ENCODE measurements at places on chromosomes 6 and 20.

DNA sequence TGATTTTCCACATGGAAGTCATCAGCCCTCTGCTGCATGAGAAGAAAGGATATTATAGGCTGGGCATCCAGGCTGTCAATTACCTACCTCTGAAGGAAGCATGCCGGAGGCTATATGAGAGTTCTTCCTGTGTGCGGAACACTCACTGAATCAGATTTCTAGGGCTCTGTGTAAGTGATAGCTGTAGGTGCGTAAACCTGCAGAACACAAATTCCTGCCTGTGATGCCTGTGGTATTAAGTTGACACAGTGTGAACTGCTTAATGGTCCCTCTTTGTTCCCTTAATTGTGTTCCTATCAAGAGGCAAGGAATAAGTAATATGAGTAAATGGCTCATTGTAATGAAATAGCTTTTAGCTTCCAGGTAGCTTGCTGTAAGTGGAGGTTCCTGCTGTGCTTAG is 103.3 kb downstream of the ANKS1A start:
- DNase-seq: no peak

- DNase-seq: no peak
These were observed 379.9 kb upstream of the IRAK1BP1 start for GRCh38 chr6:78487401-78487800.

GRCh38 chr6:11654876-11655275 is 117.3 kb downstream of the TMEM170B start:
- DNase-seq: peak; percentile 67

DNA sequence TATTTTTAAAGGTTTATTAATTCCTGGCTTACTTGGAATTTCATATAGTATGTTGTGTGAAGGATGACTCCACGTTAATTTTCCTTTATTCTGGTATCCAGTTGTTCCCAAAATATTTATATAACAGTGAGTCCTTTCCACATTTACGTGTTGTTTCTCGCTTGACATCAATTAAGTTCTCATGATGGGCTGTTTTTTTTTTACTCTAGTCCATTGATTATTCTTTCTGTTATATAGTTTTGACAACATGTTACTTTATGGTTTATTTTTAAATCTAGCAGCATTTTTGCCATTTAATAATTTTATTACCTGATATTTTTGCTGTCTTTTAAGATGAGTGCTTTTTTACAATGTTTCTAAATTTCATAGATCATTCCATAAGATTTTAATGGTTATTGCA is 6.7 kb downstream of the TRIM40 start:
- DNase-seq: no peak

DNA sequence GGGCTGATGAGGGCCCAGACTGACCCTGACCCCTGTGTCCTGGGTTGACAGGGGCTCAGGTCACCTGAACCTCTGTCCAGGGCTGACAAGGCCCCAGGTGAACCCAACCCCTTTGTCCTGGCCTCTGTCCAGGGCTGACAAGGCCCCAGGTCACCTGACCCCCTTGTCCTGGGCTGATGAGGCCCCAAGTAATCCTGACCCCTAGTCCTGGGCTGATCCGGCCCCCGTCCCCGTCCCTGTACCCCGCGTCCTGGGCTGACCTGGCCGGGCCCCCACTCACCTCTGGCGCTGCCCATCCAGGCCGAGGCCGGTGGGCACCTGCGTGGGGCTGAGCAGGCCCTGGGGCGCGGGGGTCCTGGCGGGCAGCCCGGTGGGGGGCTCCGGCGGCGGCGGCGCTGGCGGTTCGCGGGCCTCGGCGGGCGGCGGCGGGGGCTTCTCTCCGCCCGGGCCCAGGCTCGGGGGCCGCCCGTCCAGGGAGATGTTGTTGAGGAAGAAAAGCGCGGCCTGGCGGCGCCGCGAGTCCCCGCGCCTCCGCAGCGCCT is 379 bp downstream of the CABLES2 start:
- peak; percentile 10 for DNase-seq

GRCh38 chr20:18754030-18754652 is 59.4 kb upstream of the SCP2D1 start:
- no peak for DNase-seq

- DNase-seq: no peak
These were observed 1.5 kb downstream of the TAGAP start for GRCh38 chr6:159043251-159043650.

GRCh38 chr6:89963391-89963790 is 69.1 kb downstream of the GJA10 start:
- no peak for DNase-seq

DNA sequence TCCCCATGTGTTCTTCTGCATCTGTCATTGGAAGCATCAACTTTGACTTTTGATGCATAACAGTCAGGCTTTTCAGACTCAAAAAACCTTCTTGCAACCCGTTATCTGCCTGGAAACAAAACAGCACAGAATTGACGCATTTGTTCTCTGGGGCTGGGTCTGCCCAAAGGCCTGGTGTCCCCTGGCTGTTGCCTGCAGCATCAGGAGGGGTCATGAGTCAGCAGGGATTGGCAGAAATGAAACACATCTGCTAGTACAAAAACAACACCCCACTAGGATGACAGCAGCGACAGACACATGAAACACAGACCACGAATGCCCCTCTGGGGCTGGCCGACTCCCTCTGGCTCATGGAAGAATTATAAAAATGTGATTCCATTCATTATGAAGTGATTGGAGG is 157.6 kb upstream of the INSM1 start:
- no peak for DNase-seq

DNA sequence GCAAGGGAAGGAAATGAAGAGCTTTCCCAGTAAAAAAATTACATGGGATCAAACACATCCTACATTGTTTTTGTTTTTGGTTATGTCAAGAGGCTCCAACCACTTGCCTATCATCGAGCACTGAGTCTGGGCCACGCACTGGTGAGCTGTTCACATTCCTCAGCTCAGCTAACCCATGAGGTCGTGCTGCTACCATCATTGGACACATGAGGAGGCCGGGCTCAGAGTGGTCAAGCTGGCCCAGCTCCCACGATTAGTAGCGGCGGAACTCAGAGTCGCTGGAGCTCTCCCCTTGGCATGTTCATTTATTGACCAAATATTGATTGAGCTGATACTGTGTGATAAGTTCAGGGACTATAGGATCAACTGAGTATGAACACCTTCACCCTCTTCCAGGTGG is 164.9 kb downstream of the CDH26 start:
- no peak for DNase-seq

GRCh38 chr20:36268440-36269342 is 32.4 kb downstream of the AAR2 start:
- DNase-seq: peak; percentile 10

DNA sequence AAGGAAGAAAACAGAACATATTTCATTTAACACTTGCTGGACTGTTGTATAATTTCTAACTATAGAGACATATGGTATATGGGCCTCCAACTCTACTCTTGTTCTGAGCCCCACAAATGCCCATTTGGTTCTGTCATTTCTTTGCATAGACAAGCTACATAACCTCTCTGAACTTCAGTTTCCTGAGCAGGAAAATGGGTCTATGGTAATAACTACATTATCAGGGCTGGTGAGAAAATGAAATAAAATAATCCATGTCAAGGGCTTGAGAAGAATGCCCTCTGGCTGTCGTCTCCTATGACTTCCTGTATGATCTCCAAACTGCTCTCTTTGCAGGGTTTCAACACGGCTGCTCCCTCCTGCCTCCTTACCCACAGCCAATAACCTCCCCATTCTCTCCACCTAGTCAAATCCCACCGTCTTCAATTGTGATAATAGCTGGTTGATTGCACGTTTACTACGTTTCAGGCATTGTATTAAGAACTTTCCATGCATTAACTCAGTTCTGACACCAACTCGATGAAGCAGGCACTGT is 12.0 kb downstream of the ZCCHC3 start:
- DNase-seq: peak; percentile 72

DNA sequence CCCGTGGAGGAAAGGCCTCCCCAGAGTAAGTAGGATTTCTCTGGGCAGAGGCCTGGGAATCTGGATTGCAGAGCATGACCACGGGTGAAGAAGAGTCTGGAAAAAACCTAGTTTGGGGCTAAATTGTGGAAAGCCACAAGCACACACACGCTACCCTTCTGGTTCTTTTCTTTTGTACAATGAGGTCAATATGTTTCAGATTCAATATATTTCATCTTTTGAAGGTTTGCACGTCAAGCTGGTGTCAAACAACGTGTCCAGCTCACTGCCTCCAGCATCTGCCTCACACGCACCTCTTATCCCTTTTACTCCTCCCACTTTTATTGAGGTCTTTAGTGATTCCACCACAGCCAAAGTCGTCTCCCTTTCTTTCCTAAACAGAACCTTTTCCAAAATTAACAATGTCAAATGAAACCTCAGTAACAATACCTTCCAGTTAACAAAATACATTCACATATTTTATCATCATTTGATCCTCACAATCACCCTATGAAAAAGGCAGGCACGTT is 773 bp upstream of the EPB41L2 start:
- no peak for DNase-seq

GRCh38 chr6:80010288-80010687 is 5.8 kb downstream of the TTK start:
- DNase-seq: no peak

DNA sequence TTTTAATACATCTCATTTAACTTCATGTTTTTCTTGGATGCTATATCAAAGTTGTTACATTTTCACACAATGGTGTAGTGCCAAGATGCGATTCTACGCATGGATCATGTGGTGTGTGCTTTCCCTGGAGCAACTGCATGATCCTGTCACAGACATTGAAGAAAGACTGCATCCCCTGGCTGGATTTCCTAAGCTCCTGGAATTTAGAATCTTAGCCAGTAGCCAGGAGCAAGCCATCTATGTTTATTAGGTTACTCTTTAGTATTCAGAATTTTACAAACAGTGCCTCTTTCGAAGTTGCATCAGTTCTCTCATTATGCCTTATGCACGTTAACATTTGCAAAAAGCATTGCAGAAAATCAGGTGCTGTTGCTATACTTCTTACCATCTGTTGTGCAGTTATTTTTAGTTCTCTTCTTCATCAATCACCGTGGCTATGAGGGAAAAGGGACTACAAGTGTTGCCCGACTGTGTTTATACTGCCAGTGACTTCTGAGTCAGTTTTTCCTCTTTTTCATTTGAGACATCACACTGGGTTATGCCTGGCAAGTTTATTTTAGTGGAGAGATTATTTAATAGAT is 584.2 kb downstream of the BCKDHB start:
- DNase-seq: peak; percentile 82

DNA sequence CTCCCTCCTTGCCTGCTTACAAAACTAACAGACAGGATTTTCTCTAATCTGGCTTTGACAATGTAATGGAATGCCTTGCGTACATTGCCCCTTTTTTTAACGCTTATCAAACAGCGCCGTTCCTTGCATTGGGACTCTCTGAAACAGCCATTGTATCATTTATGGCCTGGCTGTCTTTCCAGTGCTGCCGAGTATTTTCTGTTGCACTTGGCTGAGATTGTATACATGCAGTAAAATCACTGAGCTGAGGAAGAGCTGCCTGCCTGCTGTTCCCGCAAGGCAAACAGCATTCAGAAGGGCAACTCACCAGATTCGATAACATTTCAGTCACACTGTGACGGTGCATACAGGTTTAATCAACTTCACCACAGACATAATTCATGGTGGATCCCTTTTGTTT is 106.0 kb downstream of the SH3BGRL2 start:
- DNase-seq: no peak

DNA sequence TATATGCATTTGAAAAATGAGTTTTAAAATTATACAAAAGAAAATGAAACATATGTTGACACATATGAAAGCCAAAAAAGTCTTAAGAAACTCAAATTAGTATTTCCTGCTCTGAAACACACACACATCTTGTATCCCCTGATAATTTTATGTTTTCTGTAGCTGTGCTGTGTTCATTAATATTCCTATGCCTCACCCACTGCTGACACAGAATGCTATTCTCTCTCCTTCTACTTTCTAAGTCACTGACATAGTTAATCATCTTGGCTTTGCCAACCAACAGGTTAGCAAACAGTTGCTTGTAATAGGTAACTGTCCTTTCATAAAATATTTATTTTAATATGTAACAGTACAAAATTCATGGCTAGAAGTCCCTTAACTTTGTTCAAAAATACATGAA is 140.7 kb downstream of the DST start:
- no peak for DNase-seq

DNA sequence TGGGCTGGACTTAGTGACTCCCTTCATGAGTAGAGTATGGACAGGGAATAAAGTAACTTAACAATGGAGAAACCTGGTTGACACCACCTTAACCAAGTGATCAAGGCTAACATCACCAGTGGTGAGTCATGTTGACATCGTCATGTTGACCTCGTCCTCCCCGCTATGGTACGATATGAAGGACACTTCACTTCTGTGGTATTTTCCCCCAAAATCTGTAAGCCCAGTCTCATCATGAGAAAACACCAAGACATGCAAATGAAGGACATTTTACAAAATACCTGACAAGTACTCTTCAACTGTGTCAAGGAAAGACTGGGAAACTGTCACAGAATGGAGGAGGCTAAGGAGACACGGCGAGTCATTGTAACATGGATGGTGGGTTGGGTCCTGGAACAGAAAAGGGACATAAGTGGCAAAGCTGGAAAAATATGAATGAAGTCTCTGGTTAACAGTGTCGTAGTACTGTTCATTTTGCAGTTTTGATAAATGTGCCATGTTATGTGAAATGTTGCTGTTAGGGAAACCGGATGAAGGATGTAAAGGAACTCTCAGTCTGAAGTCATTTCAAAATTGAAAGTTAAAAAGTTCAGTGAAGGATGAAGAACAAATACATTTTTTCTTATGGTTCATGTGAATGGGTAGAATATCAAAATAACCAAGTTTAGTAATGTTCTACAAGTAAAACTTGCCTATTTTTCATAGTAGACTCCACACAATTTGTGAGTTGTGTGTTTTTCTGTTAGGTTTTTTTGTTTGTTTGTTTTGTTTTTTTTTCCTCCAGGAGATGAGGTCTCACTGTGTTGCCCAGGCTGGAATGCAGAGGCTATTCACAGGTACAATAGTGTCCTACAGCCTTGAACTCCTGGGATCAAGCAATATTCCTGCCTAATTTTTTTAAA is 247.5 kb downstream of the TMEM242 start:
- DNase-seq: no peak

DNA sequence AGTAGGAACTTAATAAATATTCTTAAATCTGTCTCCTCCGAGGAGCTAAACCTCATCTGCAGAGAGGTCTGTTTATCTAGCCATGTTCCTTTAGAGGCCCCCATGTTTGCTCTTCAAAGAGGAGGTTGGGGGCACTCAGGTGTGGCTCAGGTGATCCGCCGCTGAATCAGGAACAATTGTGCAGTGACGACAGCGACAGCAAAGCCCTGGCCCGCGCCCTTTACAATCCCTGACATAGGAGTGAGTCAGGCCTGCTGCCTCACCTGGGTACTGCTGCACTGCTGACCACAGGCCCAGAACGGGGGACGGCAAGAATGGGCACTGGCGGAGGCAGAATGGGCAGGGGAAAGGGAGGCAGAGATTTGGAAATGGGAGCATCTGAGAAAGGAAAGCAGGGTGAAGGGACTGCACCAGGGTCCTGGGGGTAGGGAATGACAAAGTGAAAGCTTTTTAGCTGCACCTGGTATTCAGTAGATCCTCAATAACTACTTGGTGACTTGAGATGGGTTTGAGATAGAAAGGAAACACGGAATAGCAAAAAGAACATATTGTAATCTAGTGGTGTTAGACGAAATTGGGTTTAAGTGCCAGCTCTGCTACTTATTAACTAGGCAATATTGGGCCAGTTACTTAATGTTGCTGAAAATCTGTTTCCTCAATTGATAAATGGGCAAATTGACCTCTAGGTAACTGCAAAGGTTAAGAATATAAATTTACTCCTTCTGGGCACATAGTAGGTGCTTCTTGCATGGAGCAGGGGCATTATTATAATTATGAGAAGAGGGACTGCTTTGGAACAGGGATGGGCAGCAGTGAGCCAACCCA is 5.4 kb upstream of the IER3 start:
- no peak for DNase-seq
